ENCODE measurements at places on chromosomes 3 and 15. TPM values are rescaled to one million over a fixed set of nuclear protein-coding genes. Genes with fewer than 3 reads are reported as not detected.

DNA sequence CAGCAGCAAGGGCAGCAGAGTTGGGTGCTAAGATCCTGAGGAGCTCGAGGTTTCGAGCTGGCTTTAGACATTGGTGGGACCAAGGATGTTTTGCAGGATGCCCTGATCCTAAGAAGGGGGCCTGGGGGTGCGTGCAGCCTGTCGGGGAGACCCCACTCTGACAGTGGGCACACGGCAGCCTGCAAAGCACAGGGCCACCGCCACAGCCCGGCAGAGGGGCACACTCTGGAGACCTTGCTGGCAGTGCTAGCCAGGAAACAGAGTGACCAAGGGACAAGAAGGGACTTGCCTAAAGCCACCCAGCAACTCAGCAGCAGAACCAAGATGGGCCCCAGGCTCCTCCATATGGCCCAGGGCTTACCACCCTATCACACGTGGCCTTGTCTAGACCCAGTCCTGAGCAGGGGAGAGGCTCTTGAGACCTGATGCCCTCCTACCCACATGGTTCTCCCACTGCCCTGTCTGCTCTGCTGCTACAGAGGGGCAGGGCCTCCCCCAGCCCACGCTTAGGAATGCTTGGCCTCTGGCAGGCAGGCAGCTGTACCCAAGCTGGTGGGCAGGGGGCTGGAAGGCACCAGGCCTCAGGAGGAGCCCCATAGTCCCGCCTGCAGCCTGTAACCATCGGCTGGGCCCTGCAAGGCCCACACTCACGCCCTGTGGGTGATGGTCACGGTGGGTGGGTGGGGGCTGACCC, 18.8 kb downstream of the SEC61A1 start:
- no peak overlapping the region for H3K27ac ChIP-seq
- no peak overlapping the region for H3K4me3 ChIP-seq
- no peak for DNase-seq
- no peaks in the 10 kb centered on the region for H3K27me3 ChIP-seq

The PDE8A gene
- 80.7 TPM for total RNA-seq

The PSMD2 gene
- total RNA-seq: 622 TPM

DNA sequence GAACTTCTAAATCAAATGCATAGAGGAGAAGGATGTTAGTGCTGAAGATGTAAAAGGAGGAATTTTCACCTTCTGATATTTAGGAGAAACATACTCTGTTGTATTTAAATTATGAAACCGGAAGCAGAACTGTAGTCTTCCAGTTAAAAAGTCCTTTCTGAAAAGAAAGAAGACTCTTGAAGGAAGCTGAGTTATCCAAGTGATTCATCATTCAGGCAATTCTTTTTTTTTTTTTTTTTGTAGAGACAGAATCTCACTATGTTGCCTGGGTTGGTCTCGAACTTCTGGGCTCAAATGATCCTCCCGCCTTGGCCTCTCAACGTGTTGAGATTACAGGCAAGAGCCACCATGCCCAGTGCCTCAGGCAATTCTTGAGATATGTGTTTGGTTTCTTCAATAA, 424.8 kb upstream of the TPM1 start:
- no peak for DNase-seq
- H3K27me3 ChIP-seq: no peaks in the 10 kb centered on the region
- no peaks in the 10 kb centered on the region for H3K36me3 ChIP-seq
- no peak overlapping the region for H3K27ac ChIP-seq
- H3K4me3 ChIP-seq: no peak overlapping the region

- no peak for DNase-seq
- peak overlapping the region; percentile 78 for H3K4me3 ChIP-seq
- peaks cover 6% of the 10 kb centered on the region for H3K4me1 ChIP-seq
- H3K27ac ChIP-seq: peak overlapping the region; percentile 98
- no peaks in the 10 kb centered on the region for H3K36me3 ChIP-seq
These were observed 740 bp upstream of the OXSR1 start for GRCh38 chr3:38164643-38164951.

The CACNA2D2 gene
- 0.68 TPM for total RNA-seq

The CDCP1 gene
- total RNA-seq: 0.13 TPM

DNA sequence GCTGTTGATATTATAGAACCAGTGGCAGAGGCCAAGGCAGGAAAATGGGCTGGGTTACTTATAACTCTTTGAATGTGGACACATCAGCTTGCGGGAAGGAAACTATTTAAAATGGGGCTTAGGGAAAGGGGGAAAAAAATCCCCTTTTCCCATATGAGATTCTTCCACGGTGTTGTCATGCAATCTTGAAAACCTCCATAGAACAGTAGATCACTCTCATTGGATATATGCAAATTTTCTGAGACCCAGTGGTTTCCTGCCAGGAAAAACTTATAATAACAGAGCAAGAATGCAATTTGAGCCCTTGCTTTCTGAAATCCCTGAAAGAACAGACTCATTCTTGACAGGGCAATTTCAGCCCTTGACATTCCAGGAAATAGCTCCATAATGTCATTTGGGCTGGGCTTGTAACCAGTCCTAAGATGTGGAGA, 31.1 kb downstream of the TMEM212 start:
- no peaks in the 10 kb centered on the region for H3K36me3 ChIP-seq
- no peaks in the 10 kb centered on the region for H3K27me3 ChIP-seq
- H3K27ac ChIP-seq: peak overlapping the region; percentile 74
- DNase-seq: peak; percentile 87

DNA sequence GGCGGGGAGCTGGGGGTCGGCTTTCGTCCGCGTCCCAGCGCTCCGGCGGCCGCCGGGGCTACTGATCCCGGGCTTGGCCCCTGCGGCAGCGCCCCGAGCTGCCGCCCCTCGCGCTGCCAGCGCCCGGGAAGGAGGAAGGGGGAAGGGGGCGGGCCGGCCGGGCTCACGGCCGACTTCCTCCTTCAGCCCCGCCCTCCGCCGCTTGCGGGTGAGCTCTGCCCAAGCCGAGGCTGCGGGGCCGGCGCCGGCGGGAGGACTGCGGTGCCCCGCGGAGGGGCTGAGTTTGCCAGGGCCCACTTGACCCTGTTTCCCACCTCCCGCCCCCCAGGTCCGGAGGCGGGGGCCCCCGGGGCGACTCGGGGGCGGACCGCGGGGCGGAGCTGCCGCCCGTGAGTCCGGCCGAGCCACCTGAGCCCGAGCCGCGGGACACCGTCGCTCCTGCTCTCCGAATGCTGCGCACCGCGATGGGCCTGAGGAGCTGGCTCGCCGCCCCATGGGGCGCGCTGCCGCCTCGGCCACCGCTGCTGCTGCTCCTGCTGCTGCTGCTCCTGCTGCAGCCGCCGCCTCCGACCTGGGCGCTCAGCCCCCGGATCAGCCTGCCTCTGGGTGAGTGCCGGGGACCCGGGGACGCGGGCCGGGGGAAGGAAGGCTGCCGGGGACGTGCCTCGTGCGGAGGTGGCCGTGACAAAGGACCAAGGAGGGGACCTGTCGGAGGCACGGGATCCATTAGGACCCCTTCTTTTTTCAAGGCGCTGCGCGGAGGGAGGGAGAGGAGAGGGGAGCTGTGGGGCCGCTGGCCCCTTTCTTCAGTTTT, at the start of gene SEMA4B:
Gene SEMA4B (plus strand): TSS at position 201 of the 814 bp plus-strand sequence. CDS start 249 bp downstream, at position 450.
- peak within 1 kb of the TSS; percentile 75 for H3K27ac ChIP-seq
- DNase-seq: peak; percentile 78
- no peaks in the 10 kb centered on the region for H3K27me3 ChIP-seq
- H3K36me3 ChIP-seq: no peaks in the 10 kb centered on the region
- H3K4me3 ChIP-seq: peak within 1 kb of the TSS; percentile 87

DNA sequence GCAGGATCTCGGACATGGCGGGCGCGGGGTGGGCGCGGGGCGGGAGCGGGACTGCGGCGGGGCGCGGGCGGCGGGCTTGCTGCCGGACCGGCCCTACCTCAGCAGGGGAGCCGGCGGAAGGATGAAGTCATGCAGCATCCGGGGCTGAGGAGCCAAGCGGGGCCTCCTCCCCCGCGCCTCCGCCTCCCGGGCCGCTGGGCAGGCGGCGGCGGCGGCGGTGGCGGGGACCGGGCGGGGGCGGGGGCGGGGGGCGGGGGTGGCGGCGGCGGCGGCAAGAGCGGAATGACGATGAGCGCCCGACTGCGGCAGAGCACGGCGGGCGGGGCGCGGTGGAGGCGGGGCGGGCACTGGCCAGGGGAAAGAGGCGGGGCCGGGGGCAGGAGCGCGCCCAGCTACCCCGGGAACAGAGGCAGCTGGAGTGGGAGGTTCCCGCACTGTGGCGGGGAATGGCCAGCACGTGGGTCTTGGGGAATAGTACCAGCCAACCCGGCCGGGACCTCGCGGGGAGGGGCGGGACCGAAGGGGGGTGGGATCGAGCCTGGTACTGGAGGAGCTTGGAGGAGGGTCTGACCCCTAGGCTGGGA, at the start of gene CAMK2N2:
Gene CAMK2N2 (minus strand): TSS at position 284 of the 584 bp plus-strand sequence. CDS start 268 bp downstream, at position 16.
- H3K27ac ChIP-seq: no peak within 1 kb of the TSS
- peak within 1 kb of the TSS; percentile 51 for H3K4me3 ChIP-seq
- no peaks in the 10 kb centered on the region for H3K36me3 ChIP-seq
- H3K4me1 ChIP-seq: peaks cover 11% of the 10 kb centered on the region
- peaks cover 25% of the 10 kb centered on the region for H3K27me3 ChIP-seq
